ENCODE measurements at places on chromosomes 12 and 14. TPM values are rescaled to one million over a fixed set of nuclear protein-coding genes. Genes with fewer than 3 reads are reported as not detected.

BEST3 gene
- total RNA-seq: not detected

SERPINA10 gene
- total RNA-seq: not detected

CLEC12A gene
- total RNA-seq: not detected

CLEC4C gene
- total RNA-seq: not detected

INSM2 gene
- not detected for total RNA-seq

KRT77 gene
- not detected for total RNA-seq

EML5 gene
- total RNA-seq: not detected

B4GALNT3 gene
- total RNA-seq: 0.11 TPM

DNA sequence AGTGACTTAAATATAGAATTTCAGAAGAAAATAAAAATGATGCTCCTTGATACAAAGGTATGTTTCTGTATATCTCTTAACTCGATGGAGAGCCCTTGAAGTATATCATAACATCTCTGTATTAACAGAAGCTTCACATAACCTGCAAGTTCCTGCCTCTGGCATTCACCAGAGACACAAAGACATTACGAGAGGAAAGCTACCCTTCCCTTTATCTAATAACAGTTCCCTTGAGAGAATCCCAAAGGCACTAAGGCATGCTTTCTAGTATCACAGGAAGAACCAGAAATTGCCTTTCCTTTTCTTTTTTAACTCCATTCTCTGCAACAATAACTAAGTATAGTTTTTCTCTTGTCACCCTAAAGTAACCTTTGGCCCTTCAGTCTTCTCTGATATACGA, 164.5 kb downstream of the MGAT4C start:
- H3K27ac ChIP-seq: no peak overlapping the region
- no peaks in the 10 kb centered on the region for H3K27me3 ChIP-seq
- no peak for DNase-seq
- H3K36me3 ChIP-seq: no peaks in the 10 kb centered on the region
- no peaks in the 10 kb centered on the region for H3K4me1 ChIP-seq
- H3K4me3 ChIP-seq: no peak overlapping the region

DNA sequence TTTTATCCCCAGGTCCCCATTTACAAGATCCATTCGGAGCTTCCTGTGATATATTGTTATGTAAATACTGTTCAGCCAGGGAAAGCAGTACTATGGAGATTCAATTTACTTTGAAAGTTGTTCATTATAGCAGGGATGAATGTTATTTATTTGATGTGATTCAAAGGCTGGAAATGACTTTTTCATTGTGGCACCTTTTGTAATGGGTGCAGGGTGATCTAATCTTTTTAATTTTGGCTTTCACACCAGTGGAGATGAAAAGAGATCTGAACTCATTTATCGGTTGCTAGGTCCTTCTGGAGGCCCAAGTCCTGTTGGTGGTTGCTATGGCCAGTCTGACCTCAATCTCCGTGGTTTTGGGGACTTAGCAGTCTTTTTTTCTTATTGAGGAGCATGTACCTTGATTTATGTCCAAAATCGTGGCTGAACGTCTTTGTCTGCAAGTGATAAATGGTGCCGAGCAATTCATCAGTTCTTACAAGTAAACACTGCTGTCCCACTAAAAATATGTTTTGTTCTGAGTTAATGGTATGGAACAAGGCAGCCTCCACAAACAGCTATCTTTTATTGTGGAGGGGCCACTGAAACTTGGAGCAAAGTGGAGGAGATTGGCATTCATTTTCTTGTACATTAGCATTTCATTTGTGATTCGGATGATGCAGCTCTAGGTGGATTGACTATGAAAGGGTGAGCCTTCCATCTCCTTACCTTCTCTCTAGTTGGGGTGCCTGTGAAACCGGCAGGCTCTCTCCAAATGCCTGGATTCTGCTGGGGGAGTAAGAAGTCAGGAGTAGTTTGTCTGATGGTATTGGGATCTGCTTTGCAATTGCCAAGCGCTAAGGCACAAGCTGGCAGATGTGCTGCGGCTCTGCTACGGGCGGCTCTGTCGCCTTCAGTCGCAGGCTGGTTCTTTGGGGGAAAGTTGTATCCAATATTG, 2.0 kb downstream of the RMST start:
- no peak for DNase-seq
- H3K27ac ChIP-seq: no peak overlapping the region
- H3K4me3 ChIP-seq: no peak overlapping the region
- H3K27me3 ChIP-seq: no peaks in the 10 kb centered on the region
- no peaks in the 10 kb centered on the region for H3K4me1 ChIP-seq

GRCh38 chr12:66163289-66163688, 6.5 kb downstream of the TMBIM4 start:
- H3K27me3 ChIP-seq: no peaks in the 10 kb centered on the region
- DNase-seq: no peak
- peaks cover 18% of the 10 kb centered on the region for H3K4me1 ChIP-seq
- no peak overlapping the region for H3K27ac ChIP-seq
- H3K4me3 ChIP-seq: no peak overlapping the region

DNA sequence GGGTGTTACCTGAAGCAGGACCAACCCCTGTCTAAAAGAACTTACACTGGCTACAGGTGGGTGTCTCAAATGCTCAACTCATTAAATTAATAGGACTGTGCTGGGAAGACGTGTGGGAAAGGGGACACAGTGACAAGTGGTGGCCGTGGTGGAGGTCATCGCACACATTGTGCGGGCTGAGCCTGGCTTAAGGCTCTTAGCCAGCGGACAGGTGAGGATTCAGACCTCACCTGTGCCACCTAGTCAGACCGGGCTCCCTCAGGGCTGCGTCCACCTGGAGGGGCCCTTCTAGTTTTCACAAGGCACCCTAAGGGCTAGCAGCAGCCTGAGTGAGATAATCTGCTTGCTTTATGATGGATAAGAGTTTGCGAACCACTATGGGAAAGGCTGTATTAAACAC, 125.2 kb upstream of the FKBP4 start:
- H3K4me1 ChIP-seq: no peaks in the 10 kb centered on the region
- no peak overlapping the region for H3K4me3 ChIP-seq
- DNase-seq: no peak

DNA sequence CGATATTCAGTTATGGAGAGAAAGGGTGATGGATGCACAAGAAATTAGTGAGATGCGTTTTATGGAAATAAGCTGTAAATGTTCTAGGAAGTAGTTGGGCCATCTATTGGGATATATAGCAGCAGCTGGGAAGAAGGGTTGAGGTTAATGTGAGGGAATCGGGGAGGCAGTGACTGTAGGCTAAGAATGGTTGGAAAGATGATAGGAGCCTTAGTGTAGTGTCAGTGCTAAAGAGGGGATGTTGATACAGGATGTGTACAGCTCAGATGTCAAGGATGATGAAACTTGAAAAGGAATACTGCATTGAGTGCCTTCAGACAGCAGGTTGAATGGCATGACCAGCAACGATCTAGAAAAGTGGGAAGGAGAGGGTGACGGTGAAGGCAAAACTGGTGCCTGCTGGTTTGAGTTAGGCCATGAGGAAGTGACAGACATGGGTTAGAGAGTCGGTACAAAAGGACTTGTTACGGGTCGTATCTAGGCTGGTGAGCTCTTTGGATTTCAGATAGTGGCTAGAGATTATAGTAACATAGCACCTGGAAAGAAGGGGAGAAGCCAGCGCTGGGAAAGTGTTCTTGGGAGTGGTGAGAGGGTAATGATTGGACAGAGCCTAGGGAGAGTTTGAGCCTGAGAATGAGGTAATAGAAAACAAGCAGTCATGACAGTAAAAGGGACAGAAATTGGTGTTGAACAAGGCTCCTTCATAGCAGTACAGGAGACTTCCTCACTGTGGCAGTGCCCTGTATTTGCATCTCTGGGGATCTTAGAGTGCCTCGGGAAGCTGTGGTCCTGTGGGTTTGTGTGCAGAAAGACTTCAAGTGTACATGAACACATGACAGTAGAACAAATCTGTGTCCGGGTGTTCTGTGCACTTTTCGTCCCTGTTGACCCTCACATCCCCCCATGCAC, 9.6 kb downstream of the MARS1 start:
- no peaks in the 10 kb centered on the region for H3K4me1 ChIP-seq
- H3K36me3 ChIP-seq: peaks cover 68% of the 10 kb centered on the region
- H3K27me3 ChIP-seq: no peaks in the 10 kb centered on the region
- DNase-seq: no peak
- H3K4me3 ChIP-seq: no peak overlapping the region

DNA sequence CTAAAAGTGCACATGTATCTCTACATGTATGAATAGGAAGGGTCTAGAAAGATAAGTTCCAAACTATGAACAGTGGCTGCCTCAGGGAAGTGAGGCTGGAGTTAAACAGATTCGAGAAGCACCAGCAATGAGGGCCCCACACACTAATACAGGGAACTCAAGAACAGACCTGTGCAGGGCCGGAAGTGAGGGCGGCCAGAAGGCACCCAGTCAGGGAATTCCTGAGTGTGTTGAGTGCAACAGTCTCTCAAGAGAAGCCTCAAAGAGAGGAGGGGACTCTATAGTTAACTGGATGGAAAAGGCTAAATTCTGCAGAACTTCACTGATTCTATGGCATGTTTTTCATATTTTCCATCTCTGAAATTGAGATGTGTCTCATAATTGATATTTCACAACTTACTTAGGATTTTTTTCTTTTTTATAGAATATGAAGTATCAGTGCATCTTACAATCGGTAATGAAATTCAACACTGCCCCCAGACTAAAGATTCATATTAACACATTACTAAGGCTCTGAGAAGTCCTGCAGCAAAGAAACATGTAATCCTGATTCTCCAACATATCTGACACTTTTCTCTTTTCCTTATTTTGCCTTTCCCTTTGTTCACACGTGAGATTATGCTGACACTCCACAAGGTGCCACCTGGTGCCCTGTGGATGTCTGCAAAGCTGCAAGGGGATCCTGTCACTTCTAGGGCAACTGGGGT, 61.3 kb downstream of the CHGA start:
- H3K36me3 ChIP-seq: no peaks in the 10 kb centered on the region
- no peak overlapping the region for H3K27ac ChIP-seq
- no peak for DNase-seq
- no peaks in the 10 kb centered on the region for H3K27me3 ChIP-seq
- no peak overlapping the region for H3K4me3 ChIP-seq

- H3K27me3 ChIP-seq: no peaks in the 10 kb centered on the region
- no peaks in the 10 kb centered on the region for H3K36me3 ChIP-seq
- no peak for DNase-seq
- H3K4me1 ChIP-seq: no peaks in the 10 kb centered on the region
- H3K27ac ChIP-seq: no peak overlapping the region
- no peak overlapping the region for H3K4me3 ChIP-seq
Observed at GRCh38 chr12:62205346-62205745, 54.9 kb upstream of the USP15 start.

- no peaks in the 10 kb centered on the region for H3K27me3 ChIP-seq
- no peaks in the 10 kb centered on the region for H3K36me3 ChIP-seq
- no peak for DNase-seq
Observed at GRCh38 chr14:36479344-36479743, 40.7 kb downstream of the NKX2-1 start.

DNA sequence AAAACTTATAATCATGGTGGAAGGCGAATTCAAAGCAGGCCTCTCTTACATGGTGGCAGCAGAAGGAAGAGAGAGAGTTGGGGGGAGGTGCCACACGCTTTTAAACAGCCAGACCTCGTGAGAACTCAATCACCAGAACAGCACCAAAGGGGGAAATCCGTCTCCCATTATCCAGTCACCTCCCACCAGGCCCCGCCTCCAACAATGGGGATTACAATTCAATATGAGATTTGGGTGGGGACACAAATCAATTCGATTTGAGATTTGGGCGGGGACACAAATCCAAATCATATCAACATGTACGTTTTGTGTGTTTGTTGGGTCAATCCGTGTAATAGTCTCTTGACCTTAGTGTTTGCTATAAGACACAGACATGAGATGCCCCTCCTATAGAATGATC, 21.8 kb upstream of the WNK1 start:
- 0 out of 2 replicates have a peak, but pooled peaks cover under 1% of the 10 kb centered on the region for H3K27me3 ChIP-seq
- DNase-seq: no peak

GRCh38 chr12:67161322-67161918, 107.7 kb upstream of the CAND1 start:
- H3K4me3 ChIP-seq: no peak overlapping the region
- H3K36me3 ChIP-seq: no peaks in the 10 kb centered on the region
- DNase-seq: peak; percentile 62
- H3K27me3 ChIP-seq: 0 out of 2 replicates have a peak, but pooled peaks cover 3% of the 10 kb centered on the region
- H3K4me1 ChIP-seq: no peaks in the 10 kb centered on the region

GRCh38 chr14:30020271-30020670, 92.6 kb upstream of the PRKD1 start:
- H3K4me1 ChIP-seq: peaks cover 5% of the 10 kb centered on the region
- H3K27me3 ChIP-seq: no peaks in the 10 kb centered on the region
- H3K36me3 ChIP-seq: no peaks in the 10 kb centered on the region
- no peak overlapping the region for H3K27ac ChIP-seq
- H3K4me3 ChIP-seq: no peak overlapping the region

DNA sequence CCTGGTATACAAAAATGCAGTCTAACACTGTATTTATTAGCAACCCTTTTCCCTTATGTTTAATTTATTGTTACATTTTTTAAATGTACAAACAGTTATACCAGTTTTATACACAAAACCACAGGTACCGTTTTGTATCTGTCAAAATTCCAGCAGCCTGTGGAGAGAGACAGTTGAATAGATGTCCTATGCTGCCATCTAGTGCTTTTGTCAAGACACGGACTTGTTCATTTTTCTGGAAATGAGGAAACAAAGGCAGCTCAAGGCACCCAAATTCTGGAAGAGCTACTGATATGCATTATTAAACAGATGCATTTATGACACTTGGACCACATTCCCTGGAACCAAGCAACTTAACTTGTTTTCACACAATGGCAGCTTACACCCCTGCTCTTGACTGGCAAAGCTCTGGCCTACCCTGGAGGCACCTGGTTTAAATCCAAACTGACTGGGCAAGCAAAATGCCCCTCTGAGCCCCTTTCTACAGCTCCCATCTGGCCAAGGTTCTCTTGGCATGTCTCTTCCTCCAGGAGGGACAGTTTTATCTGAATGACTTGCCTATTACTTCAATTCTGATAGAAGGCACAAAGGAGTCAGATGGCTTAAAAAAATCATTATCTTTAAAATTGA, 286.9 kb upstream of the PRKD1 start:
- no peaks in the 10 kb centered on the region for H3K36me3 ChIP-seq
- H3K27ac ChIP-seq: no peak overlapping the region
- DNase-seq: peak; percentile 85
- H3K4me1 ChIP-seq: peaks cover 40% of the 10 kb centered on the region

GRCh38 chr14:88005978-88006851, 1.3 kb downstream of the GPR65 start:
- H3K36me3 ChIP-seq: no peaks in the 10 kb centered on the region
- H3K4me1 ChIP-seq: no peaks in the 10 kb centered on the region
- no peak overlapping the region for H3K27ac ChIP-seq
- DNase-seq: no peak

DNA sequence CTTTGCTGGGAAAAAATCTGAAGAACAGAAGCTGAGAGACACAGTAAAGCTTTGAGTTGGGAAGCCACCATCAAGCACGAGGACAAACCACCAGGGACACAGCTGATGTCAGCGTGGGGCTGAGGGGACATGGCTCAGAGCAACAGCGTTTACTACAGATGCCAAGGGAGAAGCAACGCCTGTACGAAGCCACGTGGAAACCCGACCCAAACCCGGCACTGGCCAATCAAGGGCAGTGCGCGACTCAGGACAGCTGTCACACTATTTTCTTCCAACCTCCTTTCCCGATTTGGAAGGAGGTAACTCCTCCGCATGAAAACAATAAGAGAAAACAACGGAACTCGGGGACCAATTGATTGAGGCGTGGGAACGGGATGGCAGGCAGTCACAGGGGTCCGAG, 20.2 kb upstream of the CHGA start:
- no peaks in the 10 kb centered on the region for H3K4me1 ChIP-seq
- H3K4me3 ChIP-seq: no peak overlapping the region
- peaks cover 39% of the 10 kb centered on the region for H3K27me3 ChIP-seq
- H3K36me3 ChIP-seq: no peaks in the 10 kb centered on the region
- DNase-seq: no peak

GRCh38 chr12:14048941-14049545, 67.6 kb upstream of the GRIN2B start:
- no peak overlapping the region for H3K4me3 ChIP-seq
- H3K27me3 ChIP-seq: no peaks in the 10 kb centered on the region
- no peak overlapping the region for H3K27ac ChIP-seq
- no peaks in the 10 kb centered on the region for H3K4me1 ChIP-seq
- no peaks in the 10 kb centered on the region for H3K36me3 ChIP-seq
- no peak for DNase-seq

Data from GM23248 (cell line).